ENCODE measurements at places on chromosomes 5 and 9.

- no peak for DNase-seq
Measured at GRCh38 chr9:135082536-135082935, 4.9 kb upstream of the OLFM1 start.

GRCh38 chr5:115072266-115073064, 97.2 kb downstream of the TRIM36 start:
- no peak for DNase-seq

GRCh38 chr9:115923410-115923809, 230.2 kb upstream of the PAPPA start:
- no peak for DNase-seq

GRCh38 chr5:126514131-126514557, 80.9 kb downstream of the ALDH7A1 start:
- DNase-seq = no peak

DNA sequence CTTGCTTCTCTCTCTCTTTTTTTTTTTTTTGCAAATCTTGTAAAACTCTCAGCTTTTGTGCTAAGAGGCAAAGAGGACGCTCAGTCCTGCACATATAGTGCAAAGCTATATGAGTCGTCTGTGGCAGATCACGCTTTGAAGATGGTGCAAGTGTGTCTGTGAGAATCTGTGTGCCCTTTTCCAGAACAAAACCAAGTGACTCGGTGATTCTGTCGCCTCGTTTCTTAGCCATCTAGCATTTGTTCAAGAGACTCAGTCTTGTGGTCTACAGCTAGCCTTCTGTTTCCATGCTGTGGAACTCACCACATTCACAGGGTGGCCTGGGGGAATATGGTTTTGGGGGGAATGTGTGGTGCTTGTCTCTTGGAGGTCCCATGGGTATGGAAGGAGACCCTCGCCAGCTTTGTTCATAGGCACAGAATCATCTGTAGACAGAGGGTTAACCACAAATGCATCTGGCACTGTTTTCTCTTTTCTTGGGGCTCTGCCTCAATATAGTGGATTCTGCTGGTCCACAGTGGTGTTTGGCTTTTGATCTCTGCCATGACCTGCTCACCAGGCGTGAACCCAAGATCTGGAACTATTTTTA, 82.1 kb downstream of the C9orf152 start:
- DNase-seq = no peak

DNA sequence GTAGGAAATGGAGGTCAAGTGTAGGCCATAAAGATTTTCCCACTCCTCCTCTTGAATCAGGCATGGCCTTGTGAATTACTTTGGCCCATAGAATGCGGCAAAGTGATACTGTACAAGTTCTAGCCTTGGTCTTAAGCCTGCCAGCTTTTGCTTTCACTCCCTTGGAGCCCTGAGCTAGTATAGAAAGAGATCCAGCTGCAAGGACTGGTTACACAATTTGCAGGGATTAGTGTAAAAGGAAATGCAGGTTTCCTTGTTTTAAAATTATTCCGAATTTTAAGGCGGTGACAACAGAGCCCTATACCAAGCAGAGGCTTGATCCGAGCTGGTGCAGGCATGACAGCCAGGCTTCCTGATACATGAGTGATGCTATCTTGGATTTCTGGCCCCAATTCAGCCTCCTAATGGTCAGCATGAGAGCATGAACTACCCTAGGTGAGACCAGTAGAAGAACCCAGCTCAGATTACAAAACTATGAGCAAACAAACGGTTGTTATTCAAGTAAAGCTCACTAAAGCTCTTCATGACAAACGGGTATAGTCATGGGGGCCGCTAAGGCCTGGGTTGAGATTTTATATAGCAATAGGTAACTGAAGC, 257.9 kb downstream of the DOCK8 start:
- no peak for DNase-seq

DNA sequence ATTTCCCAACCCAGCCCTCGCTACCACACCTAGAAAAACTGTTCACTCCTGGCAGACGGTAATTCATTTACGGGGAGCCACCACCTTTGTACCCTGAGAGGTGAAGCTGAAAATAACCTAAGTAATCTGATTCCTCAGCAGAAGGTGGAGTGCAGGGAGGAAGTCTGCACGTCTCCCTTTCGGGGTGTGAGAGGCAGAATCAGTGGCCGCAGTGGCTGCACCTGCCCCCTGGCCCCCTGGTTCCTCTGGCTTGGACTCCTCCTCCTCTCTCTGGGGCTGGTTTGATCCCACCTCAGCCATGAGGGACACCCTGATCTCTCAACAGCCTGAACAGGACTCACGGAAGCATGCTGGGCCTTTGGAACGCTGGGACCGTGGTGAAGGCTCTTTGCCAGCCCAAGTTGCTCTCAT, 10.5 kb downstream of the TMEM174 start:
- no peak for DNase-seq

GRCh38 chr5:94181895-94182294, 436.5 kb downstream of the KIAA0825 start:
- no peak for DNase-seq

DNA sequence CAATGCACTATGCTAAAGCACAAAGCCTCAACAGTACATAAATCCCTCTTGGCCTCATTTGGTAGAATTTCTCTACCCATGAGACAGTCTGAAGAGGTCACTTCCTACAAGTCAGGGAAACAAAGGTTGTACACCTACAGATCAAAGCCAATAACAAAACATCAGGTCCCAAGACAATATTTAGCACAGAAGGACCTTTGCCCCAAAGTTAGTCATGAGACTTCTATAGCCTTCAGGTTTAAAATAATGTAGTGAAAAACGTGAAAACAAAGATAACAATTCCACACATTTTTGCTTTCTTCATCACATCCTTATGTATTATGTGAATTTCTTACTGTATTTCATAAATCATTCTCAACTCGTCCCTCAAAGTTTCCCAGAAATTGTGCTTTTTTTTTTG, 15.8 kb downstream of the AFF4 start:
- DNase-seq = no peak

DNA sequence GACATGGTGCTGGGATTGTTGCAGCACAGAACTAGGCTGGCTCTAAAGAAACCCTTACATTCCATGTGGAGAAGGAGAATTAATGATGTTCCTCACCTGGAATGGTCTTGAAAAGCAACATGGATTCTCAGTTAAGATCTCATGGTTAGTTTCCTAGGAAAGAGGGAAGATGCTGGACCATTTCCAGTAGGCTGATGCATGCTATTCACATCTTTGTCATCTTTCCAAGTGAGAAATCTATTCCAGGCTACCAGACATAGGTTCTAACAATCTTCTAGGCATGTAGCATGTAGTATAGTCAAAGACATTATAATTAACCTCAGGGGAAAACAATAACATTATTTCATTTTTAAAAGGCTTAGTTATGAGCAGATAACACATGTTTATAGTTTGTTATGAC, 44.3 kb downstream of the TMEM252 start:
- no peak for DNase-seq

DNA sequence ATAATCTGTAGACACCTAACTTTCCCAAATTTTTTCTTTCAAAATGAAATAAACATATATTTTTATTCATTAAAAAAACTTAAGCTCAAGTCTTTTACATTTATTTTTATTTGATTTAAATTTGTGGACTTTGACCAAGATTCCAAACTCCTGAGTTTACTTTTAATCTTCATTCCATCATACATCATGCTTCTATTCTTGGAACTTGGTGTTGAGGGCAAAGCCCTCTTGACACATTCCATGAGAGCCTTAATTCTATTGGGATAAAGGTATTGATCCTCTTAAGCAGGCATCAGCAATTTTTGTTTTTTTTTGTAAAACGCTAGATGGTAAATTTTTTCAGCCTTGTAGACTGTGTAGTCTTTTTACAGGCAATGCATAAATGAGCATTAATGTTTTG, 53.6 kb downstream of the FBXO4 start:
- DNase-seq = no peak

- no peak for DNase-seq
Measured at GRCh38 chr5:61667525-61668218, 335.6 kb downstream of the ZSWIM6 start.

DNA sequence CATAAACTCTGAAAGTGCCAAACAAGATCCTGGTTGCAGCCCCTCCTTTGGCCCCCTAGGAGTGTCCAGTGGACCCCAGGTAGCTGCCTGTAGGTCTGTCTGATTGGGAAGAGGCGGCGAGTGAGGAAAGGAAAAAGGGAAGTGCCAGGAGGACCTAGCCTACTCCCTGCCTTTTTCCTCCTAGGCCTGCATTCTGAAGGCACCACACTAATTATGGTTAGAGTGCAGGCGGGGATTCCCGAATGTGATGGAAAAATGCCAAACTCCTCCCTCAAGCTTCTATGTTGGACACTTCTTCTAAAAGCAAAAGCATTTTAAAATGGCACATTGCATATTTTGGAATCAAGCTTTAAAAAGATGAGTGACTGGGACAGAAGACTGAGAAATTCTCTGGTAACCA, 83.2 kb upstream of the SMIM15 start:
- no peak for DNase-seq

DNA sequence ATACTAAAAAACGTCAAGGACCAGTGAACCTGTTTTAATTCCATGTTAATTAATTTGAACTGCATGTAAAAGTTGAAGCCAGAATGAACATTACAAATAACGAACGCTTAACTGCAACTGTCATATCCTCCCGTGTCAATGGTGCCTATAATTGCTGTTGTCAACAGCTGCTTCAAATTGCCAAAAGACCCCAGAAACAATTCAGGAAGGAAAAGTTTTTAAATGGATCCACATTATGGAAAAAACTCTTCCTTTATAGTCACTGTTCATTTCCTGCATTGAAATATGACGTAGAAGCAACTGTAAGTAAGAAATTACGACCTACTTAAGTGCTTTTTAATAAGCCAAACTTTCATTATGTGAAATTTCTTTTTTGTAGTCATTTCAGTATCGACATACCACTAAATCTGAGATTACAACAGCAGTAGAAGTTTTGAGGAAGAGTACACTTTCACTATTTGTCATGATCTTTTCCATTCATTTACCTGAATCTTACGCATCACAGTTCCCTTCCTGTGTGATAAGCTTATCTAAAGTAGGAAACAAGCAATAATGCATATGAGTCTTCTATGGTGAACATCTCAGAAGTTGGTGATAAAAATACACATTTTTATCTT, 37.8 kb downstream of the MEF2C start:
- DNase-seq = no peak

- no peak for DNase-seq
Measured at GRCh38 chr5:110769000-110769681, 30.3 kb downstream of the SLC25A46 start.

DNA sequence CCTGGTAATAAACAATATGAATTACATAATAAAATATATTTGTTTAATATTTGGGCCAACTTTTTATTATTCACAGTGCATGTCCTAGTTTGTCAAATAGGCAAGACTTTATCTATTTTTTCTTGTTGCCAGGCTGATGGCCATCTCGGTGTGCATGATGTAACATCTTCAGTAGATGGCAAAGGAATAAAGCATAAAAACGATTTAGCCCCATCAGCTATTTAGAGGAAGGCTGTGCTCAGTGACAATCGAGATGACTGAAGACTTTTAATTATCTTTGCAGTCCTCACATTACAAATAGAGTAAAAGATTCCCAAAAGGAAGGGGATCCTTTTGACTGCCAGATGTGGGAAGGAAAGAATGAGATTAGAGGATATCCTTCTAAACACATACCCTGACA, 358.5 kb downstream of the PTPRD start:
- DNase-seq = no peak

DNA sequence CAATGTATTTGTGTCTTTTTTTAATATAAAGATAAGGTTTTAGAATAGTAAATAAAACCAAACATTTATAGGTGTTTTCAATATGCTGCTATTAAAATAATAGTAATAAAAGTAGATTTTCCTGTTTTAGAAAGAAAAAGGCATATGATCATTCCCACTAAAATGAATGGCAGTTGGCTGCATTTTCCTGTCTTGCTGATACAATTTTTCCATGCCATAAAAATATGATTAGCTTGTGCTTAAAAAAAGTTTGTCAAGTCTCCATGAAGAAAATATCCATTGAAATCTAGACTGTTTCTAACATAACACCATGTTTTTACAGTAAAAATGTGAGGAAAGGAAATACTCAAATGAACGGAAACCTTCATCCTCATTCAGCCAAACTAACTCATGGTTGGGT, 65.0 kb downstream of the FBXL7 start:
- DNase-seq = no peak

DNA sequence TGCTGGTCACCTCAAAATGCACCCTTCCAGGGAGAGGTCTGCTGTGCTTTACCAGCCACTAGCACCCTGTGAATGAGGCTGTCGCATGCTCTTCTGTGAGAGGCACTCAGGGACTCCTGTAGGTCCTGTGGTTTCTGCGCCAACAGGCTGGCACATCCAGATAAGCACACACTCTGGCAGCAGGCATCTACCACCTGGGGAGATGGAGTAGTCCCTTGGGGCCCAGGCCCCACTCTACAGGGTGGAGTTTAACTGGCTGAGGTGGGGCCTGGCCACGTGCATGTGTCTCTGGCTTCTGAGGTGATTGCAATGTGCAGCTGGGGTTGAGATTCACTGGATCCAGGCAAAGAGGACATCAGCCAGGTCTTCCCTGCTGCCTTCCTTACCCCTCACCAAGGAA, 32.3 kb downstream of the TMEM174 start:
- no peak for DNase-seq

DNA sequence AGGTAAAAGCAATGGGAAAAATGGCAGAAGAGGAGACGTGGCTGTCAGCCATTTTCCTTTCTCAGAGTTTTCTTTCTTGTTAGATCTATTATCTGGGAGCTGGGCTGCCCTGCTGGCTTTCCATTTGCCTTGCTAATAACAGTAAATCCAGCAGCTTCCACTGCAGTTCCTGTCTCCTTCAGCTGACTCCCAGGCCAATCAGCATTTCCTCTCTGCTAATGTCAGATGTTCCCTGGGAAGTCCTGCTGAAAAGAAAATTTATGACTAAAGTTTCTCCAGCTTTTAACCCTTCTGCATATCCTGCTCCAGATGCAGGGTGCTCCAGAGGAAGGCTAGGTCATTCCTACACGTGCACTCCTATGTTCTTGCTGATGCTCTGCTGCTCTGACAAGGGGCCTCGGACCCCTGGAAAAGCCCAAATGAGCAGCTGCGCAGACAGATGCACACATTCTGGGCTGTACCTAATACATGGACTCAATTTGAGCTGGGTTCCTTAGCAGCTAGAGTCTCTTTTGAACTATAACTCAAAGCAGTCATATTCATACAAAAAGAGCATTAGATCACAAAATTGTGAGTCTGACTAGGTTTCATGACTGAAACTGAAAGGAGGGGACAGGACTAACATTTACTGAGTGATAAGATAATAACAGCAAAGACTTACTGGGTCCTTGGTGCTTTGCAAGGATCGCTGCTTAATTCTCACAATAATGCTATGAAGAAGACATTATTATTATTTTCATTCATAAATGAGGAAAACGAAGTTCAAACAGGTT, 182.2 kb downstream of the MAPKAP1 start:
- DNase-seq = no peak

- DNase-seq = no peak
Measured at GRCh38 chr5:75651575-75652238, 40.5 kb downstream of the ANKDD1B start.

Data from stimulated activated CD4-positive, alpha-beta T cell treated with anti-CD3 and anti-CD28 coated beads, Interleukin-12 subunit alpha, Interleukin-12 subunit beta, amount 100 ng/mL, for 24 hours (primary cell).